ENCODE measurements at places on chromosomes 5 and 9.
A peak's percentile ranks its signal among the peaks of the same experiment; 100 is the strongest.

DNA sequence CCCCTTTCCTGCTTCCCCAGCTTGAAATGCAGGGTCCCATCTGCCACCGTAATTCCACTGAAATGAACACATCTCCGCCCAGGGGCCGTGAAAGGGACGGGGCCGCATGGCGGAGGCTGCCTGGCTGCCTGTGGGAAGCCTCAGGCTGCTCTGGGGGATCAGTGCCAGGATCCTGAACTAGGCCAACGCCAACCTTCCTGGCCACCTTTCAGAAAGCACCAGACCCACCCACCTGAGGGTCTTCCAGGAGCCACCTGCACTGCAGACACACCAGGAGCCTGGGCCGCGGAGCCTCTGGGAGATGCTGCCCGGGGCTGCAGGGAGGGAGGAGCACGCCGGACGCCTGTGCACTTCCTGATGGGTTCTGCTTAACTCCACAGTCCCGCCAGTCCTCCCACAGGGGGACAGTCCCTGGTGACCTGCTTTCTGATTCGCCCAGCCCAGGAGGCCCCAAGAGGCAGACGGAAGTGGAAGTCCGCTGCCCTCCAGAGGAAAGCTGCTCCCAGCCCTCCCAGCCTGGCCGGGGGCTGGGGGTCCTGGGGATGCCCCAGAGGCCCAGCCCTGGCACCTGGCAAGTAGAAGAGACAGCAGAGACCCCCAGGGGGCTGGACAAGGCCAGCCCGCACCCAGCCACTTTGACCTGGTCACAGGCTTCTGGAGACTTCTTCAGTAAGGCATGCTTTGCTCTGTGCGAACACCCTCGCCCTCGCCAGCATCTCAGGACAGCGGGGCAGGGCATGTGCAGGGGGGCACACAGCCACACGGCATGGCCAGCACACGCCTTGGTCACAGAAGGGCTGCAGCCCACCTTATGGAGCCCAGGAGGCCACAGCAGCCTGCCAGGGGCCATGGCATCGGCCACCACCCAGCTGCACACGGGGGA is at the start of gene CARD9:
Gene CARD9, minus strand, starts transcription at position 370 of the 883 bp plus-strand sequence. CDS start 1,591 bp downstream, outside the sequence.
- DNase-seq, result no peak

DNA sequence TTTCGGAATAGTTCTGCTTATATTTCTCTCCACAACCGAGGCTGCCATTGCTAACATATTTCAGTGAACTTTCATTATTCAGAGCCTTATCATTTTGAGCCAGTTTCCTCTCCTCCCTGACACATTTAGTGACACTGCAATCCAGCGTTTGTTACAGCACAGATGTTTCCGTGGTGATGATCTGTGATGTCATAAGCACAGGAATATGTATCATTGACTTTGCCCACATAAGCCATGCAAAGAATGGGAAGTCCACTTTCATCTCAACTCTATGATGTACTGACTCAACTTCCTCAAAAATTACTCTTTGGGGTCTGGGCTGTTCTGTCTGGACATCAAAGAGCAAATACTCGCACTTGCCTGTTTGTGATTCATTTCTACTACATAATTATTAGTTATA is 291.8 kb downstream of the EBF1 start:
- DNase-seq, result no peak

DNA sequence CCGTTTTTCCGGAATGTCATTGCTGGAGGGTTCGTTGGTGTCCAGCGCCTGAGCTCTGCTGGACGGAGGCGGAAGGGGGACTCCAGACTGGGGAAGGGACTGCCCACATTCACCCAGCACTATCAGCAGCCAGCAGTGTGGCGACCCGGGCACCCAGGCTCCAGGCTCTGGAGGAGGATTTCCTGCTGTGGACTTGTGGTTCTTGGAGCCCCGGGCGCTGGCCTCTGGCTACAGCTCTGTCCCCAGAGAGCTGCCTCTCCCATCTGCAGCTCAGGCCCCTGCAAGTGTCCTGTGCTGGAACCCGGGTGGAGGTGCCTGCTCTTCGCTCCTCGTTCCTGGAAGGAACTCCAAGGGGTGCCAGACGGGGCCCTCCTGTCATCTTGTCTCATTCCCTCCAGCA is 152.6 kb downstream of the RGS3 start:
- no peak for DNase-seq

DNA sequence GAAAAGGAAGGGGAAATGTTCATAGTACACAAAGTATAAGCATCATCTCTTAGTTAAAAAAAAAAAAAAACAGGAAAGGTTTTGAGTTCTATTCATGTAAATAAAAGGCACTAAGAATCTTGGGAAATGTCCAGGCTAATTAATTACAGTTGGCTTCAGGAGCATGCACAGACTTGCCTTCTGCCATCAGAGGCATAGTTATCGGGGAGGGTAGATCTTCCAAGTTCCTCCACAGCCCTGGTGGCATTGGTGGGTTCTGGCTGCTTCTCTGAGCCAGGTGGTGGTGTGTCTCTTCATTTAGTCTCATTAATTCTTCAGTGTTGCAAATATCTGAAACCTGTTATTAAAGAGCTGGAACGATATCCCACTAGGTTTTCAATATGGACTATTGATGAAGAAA is 85.2 kb downstream of the TMEM252 start:
- no peak for DNase-seq

DNA sequence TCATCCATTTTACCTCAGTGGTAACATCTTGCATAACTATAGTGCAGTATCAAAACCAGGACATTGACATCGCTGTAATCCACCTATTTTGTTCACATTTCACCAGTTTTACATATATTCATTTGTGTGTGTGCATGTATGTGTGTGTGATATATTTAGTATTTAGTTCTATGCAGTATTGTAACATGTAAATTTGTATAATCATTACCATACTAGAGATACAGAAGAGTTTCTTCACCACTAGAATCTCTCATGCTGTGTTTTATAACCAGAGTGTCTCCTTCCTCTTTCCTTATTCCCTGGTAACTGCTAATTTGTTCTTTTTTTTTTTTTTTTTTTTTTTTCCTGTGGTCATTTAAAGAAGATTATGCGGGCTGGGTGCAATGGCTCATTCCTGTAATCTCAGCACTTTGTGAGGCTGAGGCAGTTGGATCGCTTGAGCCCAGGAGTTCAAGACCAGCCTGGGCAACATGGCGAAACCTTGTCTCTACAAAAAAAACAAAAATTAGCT is 11.0 kb downstream of the RASA1 start:
- DNase-seq, result no peak

DNA sequence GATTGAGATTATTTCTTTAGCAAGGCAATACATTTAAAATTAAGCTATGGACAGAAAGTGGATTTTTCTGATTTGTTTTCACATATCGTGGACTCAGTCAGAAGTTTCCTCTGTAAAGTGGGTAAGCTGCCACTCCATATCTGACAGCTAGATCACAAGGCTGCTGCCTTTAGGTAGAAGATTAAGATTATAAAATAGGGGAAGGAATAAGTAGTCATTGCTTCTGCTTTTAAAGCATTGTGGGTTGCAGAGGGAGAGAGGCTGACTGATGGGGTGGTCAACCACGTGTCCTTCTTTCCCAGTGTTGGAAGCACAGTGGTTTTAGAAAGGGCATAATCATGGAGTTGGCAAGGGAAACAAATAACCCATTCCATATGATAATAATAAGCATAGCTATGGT is 74.3 kb upstream of the MOCS2 start:
- DNase-seq, result no peak

GRCh38 chr5:76521240-76521758 is 101.9 kb downstream of the F2RL2 start:
- DNase-seq, result no peak

DNA sequence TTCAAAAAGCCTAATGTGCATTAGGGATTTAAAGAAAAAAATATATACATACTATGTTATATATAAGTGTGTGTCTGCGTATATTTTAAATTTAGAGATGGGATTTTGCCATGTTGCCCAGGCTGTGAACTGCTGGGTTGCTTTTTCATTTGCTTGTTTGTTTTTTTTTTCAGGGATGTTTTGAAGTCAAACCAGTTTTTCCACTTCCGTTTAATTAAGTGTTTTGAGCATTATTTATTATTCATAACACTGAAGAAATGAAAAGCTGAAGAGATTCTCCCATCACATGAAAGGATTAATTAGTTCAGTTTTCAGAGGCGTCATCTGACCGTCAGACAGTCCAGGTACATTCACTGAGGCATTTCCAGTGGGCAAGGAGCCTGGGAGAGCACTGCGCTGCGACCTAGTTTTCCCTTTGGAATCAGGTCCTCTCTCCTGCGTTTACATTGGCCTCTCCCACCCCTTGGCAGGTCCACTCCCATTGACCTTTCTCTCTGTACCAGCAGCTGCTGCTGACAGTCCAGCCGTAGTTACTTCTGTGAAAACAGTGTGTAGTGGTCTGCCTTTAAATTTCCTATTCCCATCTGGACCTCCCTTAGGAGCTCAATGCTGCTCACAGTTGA is 26.0 kb downstream of the ARRDC3 start:
- DNase-seq, result peak; percentile 59

DNA sequence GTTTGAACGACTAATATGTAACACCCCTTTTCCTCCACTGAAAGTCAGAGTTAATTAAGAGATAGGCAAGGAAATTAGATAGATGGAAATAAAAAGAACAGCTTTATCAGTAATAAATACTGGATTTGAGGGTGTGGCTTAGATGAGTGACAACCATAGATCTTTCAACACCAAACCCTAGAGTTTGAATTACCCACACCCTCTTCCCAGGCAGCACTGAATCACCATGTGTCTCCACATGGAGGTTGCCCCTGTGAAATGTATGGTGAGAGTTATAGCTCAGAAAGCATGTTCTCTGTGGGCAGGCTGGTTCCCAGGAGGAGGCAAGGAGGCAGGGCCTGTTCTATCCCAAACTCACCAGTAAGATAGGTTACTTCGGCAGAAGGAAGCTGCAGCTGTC is 69.7 kb downstream of the TMEM174 start:
- no peak for DNase-seq

DNA sequence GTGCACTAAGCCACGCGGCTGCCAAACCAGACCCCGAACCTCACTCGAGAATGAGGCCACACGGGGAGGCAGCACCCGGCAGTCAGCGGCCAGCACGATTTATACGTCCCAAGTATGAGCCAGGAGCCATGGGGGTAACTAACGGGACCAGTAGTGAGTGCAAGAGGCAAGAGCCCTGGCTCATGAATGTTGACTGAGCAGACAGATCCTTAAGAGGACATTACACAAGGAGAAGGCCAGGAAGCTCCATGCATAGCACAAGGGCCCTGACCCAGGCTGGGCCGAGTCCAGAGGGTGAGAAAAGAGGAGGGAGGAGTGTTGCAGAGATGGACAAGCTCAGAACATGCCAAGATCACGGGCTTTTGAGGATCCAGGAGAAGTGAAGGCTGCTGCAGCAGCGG is 58.6 kb upstream of the PHYKPL start:
- no peak for DNase-seq

GRCh38 chr5:117621921-117622320 is 1047.3 kb upstream of the SEMA6A start:
- no peak for DNase-seq

DNA sequence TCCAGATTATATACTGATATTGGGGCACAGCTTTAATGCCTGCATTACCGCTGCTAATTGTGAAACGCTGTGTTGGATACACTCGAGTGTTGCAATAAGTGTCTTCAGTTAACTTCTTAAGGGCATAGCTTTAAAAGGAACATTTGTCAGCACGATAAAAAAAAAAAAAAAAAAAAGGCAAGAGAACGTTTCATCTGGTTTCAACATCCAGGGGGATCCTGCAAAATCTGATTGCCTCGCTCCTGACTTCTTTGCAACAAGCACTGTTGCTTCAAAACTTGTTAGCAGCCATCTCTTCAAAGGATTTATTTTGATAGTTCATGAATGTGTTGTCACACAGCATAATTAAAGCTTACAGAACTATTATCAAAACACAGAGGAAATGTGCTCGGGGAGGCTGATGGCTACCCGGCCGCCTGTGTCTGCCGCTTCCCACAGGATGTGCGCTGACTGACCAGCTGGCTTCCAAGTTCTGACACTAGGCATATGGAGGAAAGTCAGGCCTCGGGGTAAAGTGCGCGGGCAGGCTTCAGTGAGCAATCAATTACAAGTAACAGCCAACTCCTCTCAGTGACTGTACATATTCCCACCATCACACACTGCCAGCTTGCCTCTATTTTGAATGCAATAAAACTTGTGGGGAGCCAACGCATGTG is 77.7 kb downstream of the EBF1 start:
- no peak for DNase-seq

GRCh38 chr5:142748568-142749249 is 21.5 kb upstream of the ARHGAP26 start:
- peak; percentile 1 for DNase-seq

DNA sequence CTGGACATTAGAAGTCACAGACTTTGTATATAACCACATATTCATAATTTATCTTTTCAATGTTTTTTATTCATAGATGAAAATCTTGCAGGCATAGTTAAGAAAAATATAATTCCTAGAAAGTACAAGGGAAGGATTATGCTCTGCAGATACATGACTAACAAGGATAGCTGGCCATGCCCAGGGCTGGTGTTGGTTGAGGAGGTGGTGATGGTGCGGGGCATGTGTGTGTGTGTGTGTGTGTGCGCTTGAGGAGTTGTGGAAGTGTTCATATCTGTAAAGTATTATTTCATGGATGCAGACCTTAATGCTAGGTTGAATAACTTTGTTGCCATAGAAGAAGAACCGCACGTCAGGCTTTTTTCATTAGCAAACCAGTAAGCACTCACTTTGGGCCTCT is 1.3 kb downstream of the S1PR3 start:
- DNase-seq, result no peak

DNA sequence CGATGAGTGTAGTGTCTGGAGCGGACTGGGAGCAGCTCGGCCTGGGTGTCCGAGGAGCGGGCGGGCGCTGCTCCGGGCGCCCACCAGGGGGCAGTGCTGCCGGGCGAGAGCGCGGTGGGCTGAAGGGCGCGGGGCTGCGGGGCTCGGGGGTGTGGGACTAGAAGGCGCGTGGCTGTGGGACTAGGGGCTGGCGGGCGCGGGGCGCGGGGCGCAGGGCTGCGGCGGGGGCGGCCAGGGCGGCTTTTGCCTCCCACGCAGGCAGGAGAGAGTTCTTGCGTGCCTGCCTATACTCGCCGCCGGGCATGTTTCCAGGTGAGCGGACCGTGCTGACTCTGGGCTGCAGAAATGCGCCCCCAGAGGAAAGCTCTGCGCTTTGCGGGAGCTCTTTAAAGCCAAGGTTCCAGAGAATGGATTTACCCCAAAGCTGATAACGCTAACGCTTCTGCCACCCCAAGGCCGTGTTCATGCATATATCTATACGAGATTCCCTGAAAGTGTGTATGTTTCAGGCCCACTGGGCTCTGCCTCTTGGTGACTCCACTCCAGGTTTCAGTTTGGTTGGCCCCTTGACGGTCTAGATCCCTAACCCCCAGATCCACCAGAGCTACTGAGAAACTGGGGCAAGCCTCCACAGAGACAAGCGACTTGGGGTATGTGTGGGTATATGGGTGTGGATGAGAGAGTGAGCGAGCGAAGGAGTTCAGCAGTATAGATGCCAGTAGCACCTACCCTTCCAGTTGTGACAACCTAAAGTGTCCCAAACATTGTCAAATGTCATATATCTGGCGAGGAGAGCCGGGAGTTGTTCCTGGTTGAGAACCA is 56.2 kb downstream of the ACER2 start:
- DNase-seq, result peak; percentile 65

GRCh38 chr5:159850160-159850559 is 66.1 kb upstream of the ADRA1B start:
- DNase-seq, result no peak
